ENCODE measurements at places on chromosomes 12 and 14.

- no peak for DNase-seq
Observed at GRCh38 chr12:5588176-5588575, 156.3 kb downstream of the NTF3 start.

- no peak for DNase-seq
Observed at GRCh38 chr12:88947486-88948043, 367.3 kb upstream of the KITLG start.

DNA sequence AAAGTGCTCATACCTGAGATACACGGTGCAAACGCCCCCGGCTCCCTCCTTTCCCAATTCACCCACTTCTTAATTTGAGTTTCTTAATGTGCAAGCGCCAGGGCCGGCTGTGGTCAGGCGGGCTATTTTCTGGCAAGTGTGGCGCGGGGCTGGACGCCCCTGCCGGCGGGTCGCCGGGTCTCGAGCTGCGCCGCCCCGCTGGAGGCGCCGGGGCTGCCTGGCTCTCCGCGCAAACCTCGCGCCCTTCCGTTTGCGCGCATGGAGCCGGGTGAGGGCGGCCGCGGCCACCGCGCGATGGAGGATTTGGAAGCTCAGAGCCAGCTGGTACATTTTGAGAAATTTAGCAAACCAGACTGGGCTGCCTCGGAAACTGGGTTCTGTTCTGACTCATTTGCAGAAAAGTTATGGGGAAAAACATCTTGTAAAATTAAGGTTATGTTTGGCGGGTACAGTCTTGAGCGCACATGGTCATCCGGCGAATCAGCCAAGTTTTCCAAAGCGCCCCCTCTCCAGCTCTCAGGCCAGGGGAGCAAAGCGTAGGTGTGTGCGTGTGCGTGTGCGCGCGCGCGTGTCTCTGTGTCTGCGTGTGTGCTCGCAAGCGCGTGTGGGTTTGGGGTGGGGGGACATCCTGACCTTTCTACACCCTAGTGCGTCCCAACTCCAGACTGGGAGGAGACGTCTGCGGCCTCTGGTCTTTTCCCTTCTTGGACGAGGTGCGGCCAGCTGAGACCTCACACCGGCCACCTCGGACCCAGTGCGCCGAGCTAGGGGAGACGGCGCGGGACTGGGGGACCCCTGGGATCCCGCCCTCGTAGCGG is 6.5 kb upstream of the OTX2 start:
- DNase-seq = no peak

GRCh38 chr12:19121449-19122018 is 8.0 kb upstream of the PLEKHA5 start:
- no peak for DNase-seq

GRCh38 chr14:20662968-20663732 is 21.2 kb upstream of the RNASE4 start:
- DNase-seq = peak; percentile 64

- no peak for DNase-seq
Observed at GRCh38 chr14:104968153-104968527, 10.0 kb downstream of the AHNAK2 start.

Measured in T-helper 9 cell (primary cell).